T-helper 17 cell (primary cell): ENCODE measurements at places on chromosomes 2 and 18.

- no peak for DNase-seq
These were observed 61.0 kb downstream of the GRB14 start for GRCh38 chr2:164560181-164560792.

DNA sequence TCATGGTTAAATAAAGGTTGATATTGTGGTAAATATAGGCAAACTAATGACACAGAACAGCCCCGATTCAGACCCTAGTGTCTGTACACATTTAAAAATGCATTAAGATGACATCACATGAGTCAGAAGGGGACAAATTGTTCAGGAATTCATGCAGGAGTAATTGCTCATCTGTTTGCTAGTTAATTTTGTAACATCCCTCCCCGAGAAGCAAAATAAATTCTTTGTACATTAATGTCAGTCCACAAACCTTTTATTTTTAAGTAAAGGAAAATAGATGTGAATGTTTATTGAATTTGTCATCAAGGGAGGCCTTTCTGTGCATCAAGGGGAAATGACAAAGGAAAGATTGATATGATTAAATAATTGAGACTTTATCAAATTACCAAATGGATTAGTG lies 69.9 kb downstream of the SH3BP4 start:
- DNase-seq = no peak

DNA sequence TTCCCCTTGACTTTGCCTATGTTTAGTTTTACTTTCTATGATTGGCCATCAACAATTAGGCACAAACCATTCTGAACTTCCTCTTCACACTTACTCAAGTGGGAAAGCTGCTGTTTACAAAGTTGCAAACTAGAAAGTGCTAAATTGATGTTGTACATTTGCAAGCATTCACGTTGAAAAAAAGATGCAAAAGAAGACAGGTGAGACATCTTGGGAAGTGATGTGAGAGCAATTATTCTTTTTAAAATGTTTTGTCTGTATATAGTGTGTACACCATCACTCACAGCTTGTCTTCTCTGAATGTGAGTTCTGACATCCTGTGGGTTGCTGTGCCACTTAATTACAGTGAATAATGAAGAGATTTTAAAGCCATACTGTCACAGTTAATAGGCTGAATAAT lies 874.1 kb upstream of the LRATD1 start:
- DNase-seq = no peak

DNA sequence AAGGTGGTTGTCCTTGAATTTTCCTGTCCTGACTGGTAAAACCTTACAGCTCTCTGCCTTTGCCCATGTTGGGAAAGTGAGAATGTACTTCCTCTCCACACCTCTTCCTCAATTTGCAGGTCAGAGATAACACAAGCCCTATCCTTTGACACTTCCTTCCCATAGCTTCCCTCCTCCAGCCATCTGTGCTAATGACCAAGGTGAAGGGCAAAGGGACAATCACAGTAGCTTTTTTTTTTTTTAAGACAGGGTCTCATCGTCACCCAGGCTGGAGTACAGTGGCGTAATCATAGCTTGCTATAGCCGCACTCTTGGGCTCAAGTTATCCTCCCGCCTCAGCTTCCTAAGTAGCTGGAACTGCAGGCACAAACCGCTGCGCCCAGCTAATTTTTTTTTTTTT lies 24.3 kb upstream of the STPG4 start:
- no peak for DNase-seq

DNA sequence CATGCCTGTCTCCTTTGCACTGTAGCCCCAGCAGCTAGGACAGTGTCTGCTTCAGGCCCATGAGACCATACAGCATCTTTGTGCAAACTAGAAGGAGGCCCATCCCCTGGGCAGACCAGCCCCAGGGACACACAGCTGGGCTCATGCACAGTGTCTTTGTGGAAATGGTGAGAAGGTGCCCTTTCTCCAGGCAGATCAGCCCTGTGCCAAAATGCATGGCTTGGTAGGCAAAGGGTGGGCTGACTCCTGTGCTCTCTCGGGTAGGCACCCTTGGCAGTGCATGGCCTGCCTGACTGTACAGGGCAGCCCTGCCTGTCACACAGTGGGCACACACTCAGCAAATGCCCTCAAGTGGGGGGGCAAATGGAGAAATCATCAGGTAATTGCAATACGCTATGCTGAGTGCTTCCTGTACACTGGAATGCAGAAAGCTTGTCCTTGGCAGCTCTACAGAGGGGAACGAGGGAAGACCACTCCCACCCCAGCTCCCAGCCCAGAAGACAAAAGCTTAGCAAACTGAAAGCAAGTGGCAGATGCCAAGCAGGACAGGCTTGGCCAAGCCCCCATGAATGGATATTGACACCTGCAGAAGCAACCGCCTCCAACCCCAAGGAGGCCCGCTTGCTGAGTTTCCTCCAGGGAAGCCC lies 21.6 kb downstream of the TNS1 start:
- no peak for DNase-seq

DNA sequence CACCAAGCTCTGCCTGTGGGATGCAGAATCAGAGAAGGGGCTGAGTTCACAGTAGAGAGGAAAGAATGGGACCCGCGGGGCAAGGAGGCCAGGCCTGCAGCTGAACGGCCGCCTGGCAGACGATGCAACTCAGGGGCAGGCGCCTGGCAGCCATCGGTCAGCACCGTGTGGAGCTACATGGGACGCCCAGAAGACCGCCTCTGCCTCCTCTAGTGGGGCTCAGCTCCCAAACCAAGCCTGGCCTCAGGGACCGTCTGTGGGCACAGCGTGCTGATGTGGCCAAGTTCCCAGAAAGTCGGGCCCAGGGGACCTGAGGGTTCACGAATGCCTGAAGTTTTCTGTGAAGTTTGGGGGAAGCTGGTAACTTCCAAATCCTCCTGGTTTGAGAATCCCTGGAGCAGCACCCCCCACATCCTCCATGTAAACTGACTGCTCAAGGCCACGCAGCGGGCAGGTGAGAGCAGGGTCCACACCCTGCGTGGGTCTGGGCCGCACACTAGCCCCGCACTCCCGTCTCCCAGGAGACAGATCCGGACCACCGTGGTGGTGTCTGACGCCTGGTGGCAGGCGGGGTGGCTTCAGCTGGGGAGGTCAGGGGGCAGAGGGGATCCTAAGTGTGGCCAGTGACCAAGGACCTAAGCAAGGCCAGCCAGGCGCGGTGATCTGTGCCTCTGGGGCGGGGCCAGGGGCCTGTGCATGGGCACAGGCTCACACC lies 14.6 kb downstream of the SNORC start:
- no peak for DNase-seq

DNA sequence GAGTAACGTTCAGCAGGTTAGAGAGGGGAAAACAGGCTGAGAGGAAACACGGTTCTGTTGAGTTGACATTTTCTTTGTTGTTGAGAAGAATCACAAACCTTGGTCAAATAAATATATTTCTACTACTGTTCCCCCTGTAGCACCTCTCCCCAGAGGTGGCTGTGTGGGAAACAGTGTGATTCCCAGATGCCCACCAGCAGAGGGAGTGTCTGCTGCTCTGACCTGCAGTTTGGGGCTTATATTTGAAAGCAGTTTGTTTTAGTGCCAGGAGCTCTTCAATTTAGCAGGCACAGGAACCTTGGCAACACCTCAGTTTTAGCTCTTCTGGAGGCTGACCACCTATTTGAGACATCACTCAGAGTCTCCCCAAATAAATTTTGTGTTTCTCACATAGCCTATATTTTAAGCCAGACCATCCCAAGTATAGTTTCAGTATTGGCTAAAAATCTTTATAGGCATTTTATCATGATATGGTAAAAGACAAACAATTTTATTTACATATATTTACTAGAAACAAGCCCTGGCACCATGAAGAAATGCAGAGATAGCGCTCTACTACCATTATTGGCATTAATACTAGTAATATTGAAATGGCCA lies 75.7 kb downstream of the PIK3C3 start:
- DNase-seq = no peak

- DNase-seq = no peak
These were observed 11.7 kb upstream of the FAM228A start for GRCh38 chr2:24163186-24163585.

DNA sequence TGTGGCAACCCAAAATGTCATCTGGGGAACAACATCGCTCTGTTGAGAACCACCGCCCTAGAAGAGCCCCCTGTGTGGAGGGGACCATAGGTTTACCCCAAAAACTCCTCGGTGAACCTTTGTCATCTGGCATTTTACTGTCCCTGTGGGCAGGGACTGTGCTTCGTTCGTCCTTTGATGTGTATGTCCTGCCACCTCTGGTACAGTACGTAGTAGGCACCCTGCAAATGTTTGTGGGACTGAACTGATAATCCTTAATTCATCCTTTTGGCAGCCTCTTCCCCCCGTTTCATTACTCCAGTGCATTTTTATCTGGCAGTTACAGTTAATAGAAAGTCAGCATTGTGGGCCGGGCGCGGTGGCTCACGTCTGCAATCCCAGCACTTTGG lies 728 bp downstream of the NAPG start:
- no peak for DNase-seq

GRCh38 chr2:129779783-129780182 lies 199.7 kb upstream of the RAB6C start:
- no peak for DNase-seq

GRCh38 chr2:231204581-231204980 lies 6.2 kb downstream of the ARMC9 start:
- no peak for DNase-seq

- no peak for DNase-seq
These were observed 172.3 kb downstream of the PIEZO2 start for GRCh38 chr18:10977042-10977441.

- no peak for DNase-seq
These were observed 4.3 kb upstream of the HDAC4 start for GRCh38 chr2:239405071-239405470.

GRCh38 chr2:236977852-236978398 lies 107.8 kb upstream of the COPS8 start:
- DNase-seq = no peak

GRCh38 chr2:66948234-66948633 lies 448.9 kb upstream of the ETAA1 start:
- DNase-seq = no peak

- DNase-seq = no peak
These were observed 32.3 kb downstream of the SCN9A start for GRCh38 chr2:166343467-166343866.

GRCh38 chr2:170123593-170123992 lies 54.4 kb upstream of the MYO3B start:
- no peak for DNase-seq

DNA sequence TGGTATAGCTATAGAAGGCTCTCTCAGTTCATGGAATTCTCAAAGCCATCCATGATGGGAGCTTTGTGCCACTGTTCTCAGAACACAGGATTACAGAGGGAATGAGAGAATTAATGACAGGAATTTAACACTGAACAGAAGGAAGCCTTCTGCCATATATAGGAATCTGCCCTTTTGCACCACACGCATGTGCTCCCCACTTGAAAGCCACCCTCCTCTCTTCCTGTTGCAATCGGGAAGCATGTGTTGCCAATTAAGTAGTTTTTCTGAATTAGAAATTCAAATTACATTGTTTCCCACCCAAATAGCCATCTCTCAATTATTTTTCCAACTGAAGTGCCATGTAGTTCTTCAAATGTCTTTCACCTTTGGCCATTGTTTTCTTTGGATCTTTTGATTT lies 71.3 kb downstream of the C1D start:
- no peak for DNase-seq

DNA sequence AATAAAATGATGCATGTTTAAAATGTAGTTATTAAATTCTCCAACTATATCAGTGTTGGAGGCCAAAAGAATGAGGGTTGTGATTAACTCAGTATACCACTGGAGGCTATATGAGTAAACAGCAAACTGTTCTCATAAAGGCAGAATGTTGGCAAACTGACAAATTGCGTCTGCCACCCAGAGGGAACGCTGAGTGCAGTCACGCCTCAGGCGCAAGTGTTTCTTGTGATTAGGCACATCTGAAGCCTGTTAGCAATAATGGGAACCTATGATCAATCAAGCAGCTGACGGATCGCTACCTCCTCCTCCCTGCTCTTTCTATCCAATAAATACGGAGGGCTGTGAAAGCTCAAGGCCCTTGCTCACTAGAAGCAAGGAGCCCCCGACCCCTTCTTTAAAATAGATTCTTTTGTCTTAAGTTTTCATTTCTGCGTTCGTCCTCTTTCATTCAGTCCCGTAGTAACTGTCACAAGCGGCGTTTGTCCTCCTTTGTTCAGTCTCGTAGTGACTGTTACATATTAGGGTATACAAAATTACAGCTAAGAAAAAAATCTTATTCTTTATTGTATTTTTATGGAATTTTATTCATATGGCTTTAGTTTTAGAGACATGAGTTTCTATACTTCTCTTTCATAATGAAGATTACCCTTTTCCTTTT lies 16.3 kb upstream of the RMND5A start:
- DNase-seq = no peak

DNA sequence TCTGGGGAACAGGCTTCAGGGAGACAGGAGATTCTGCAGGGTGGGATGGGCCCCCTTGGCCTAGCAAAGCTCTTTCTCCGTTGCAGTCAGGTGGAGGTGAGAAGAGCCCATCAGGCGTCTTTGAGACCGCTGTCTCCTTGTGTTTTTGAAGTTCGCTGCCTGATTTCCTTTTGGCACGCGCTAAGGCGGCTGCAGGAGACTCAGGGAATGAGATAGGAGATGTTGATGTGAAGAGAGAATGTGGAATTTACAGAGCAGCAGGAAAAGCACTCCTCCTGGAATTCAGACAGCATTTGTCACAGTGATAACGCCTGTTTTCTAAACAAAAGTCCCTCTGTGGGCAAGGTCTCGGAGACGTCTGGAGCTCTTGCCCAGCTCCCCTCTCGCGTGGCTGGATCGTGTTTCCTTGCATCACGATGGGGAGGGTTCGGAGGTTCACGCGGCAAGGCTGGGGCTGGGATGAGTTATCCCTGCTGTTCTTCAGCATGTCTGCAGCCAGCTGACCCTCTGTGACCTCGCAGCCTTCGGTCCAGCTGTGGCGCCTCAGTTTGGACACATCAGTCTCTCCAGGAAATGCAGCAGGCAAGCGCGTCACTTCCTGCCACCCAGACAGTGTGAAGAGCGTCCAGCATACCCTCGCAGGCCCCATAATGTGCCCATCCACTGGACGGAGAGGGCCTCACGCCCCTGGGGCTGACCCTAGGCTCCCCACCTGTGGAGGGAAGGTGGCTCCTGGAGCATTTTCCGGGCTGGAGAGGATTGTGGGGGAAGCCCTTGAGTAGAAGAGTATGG lies 30.2 kb downstream of the GLI2 start:
- DNase-seq = no peak

DNA sequence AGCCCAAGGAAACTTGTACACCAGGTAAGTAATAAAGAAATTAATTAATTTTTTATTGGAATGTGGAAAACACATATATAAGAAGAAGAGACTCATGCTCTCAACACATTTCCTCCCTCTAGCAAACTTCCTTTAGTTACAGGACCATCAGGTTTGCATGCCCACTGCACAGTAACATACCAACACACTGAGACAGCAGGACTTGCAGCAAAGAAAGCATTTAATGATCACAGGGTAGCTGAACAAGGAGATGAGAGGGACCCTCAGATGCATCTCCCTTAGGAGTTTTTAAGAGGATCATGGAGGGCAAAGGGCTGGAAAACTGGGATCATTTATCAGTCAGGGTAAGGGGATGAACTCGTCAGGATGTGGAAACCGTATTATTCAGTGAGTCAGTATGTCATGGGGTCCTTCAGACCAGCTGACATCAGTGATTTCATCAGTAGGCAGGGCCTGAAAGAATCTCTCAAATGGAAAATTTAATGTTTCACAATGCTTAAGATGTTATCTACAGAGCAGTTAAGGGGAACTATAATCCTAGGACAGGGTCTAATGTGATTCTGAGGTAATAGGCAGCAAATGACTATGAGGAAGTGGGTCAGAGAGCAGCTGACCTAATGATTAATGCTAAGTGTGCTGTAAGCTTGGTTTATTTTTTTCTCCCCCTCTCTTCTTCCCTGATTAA lies 193.8 kb upstream of the RND3 start:
- no peak for DNase-seq

- DNase-seq = no peak
These were observed 451.0 kb upstream of the SALL3 start for GRCh38 chr18:78528411-78529258.
